Right ventricle myocardium superior (tissue), 1 donor: ENCODE measurements at places on chromosomes 3 and 15. TPM values are rescaled to one million over a fixed set of nuclear protein-coding genes. Genes with fewer than 3 reads are reported as not detected.
A peak's percentile ranks its signal among the peaks of the same experiment; 100 is the strongest.

Gene LRRC34
- total RNA-seq, result 2.0 TPM

Gene GOLGA8S
- 0.16 TPM for total RNA-seq

DNA sequence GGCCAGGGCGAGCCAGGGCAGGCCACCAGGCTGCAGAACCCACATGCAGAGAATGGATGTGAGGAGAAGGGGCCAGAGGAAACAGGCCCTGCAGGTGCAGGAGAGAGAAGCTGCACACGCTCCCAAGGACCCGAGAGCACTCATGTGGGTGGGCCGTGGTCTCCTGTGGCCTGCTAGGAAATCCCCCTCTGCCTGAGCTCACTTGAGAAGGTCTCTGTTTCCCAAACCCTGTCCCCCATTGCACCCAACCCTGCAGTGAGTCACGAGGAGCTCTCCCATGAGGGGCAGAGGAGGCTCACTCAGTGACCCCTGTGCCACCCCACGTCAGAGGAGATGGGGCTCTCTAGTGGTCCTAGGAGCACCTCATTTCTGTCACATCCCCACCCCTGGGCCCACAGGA is 111.1 kb downstream of the KLF13 start:
- DNase-seq, result no peak

- peak; percentile 52 for DNase-seq
These were observed 47.6 kb upstream of the MED12L start for GRCh38 chr3:151037746-151038477.

GRCh38 chr3:71862371-71863140 is 77.6 kb upstream of the PROK2 start:
- no peak for DNase-seq

DNA sequence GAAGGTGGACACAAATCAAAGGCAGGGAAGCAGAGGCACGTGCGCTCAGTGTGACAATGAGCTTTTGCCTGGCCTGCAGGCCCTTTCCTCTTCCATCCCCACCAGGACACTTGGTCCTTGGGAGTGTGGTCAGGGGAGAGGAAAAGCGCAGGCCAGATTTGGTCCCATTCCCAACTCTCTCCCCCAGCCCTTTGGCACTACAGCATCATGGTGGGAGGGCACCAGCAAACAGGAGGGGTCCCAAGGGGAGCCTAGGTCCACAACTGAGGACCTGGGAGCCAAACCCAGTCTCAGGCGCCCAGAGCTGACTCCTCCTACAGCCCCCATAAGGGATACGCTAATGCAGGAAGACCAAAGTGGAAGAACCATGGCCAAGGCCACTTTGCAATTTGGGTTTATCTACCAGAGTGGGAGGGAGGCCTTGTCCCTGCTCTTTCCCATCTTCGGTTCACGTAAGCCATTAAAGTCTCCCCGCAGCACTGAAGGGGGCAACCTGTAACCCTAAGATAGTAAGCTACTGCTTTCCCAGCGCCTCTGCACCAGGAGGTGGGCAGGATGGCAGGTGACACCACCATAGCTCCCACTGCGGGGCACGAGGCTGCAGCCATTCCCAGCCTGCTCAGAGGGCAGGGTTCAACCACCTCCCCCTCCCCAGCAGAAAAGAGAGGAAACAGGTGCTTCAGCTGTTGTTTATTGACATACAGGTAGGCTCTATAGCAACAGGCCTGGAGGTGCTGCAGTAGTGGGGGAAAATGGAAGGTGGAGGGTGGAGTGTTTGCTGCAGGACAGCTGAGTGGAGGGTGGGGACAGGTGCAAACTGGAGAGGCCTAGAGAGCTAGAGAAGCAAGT is 993 bp upstream of the GRAMD2A start:
- no peak for DNase-seq

DNA sequence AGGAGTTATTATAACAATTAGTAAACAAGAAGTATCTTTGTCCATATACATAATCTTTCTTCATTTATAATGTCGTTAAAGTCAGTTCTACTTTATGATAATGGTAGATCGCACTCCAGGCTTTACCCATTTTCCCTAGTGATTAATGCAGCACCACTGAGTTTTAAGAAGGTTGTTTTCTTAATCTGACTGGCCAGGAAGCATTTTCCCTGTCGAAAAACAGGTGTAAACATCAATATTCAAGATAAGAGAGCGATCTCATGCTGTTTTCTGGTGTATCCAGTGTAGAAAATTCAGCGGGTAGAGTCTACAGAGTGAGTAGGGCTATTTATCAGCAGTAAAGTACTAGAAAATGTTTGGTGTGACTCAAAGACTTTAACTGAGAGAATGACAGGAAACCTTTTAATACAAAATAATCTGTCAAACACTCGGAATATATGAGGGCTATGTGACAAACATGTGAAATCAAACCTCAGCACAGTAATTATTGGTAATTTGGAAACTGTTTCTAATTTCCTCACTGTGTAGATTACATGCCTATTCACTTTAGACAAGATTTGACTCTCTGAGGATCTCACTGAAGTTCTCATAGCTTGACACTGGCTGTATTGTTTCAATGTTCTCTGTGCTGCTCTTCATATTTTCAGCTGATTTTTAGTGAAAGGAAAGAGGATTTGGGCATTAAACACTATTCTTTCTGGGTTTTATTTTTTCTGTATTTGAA is 1013.2 kb downstream of the VGLL3 start:
- no peak for DNase-seq

DNA sequence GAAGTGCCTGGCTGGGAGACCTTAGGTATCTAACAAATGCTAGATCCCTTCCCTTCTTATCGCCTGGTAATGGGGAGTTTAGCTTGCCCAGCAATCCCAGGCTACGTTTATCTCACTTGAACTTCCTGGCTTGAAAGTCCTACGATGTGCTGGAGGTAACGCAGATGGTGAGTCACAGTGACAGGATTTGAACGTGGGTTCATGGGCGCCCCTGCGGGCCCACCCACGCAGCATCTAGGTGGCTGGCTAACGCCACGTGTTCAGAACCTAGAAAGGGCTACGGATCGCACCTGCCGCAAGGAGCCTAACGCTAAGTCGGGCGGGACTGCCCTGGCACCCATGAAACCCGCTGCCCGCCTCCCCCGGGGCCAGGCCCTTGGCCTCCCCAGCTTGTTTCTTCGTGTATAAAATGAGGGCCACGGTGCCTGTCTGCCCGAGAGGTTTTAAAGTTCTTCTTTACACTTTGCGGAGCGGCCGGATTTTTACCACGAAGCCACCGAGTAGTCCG is 600 bp upstream of the USP3 start:
- DNase-seq, result no peak

DNA sequence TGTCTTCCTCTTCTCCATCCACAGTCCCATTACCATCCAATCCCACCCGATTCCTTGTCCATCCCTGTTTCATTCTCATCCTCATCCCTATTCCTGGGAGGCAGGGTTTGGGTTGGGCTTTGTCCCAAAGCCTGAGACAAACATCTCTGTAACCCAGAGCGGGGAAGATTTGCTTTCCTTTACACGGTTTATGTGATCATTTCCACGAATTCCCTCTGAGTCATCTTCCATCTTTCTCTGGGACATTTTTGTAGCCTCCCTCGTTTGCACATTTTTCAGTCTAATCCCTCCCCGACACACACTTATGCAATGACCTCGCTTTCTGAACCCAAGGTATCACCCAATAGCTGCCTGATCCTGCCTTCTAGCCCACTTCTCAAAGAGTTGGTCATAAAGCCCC is 22.8 kb downstream of the DUOX2 start:
- no peak for DNase-seq

DNA sequence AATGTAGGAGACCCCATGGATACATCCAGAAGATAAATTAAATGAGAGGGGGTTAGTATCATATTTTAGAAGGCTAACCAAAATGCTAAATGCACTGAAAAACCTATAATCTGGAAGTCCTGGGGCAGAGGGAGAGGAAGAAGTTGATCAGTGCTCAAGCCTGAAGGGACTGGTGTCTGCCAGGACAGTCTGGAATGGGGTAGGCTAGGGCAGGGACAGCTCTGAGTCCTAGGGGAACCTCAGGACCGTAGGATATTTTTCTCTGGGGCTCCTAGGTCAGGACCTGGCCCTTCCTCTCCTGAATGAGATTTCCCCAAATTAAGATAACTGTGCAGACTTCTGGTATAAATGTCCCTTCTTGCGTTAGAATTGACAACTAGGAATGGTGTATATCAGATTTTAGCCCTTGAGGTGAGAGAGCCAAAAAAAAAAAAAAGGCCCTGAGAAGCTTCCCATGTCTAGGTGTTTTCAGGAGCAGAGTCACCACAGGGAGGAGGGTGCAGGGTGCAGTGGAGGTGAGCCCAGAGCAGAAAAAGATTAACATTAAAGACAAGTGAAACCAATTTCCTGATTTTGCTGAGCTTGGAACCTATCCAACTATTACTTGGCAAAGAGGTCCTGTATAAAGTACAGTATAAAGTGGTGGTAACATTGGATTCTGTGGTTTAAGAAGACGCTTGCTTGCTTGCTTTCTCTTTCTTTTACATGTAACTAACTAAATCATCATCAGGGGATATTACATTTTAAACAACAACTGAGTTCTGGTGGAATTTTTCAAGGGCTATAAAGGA is 63.5 kb downstream of the HACD2 start:
- DNase-seq, result no peak

DNA sequence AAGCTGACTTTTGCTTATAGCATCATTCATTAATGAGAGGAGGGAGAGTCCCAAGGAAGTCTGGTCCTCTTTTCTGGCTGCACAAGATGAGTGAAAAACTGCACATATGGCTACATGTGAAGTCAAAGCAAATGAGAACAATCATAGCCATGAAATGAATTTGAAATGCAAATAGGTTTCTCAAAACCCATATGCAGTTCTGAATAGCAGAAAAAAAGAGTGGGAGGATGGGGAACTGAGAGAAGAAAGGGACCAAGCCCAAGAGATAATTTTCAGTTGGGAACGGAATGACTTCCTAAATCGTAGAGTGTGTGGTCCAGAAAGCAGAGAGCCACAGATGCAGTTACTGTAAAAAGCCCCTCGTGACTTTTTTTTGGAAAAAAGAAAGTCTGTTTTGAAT is 66.3 kb downstream of the GTPBP8 start:
- no peak for DNase-seq

GRCh38 chr3:120642368-120642948 is 39.6 kb downstream of the HGD start:
- no peak for DNase-seq

GRCh38 chr3:63467392-63467791 is 185.1 kb upstream of the SNTN start:
- no peak for DNase-seq

GRCh38 chr3:102125197-102125993 is 276.1 kb downstream of the NFKBIZ start:
- DNase-seq, result no peak
